CD8-positive, alpha-beta memory T cell (primary cell): ENCODE measurements at places on chromosomes 1 and 21.
A peak's percentile ranks its signal among the peaks of the same experiment; 100 is the strongest.

GRCh38 chr1:167499664-167500101 lies 18.6 kb downstream of the CD247 start:
- no peak for DNase-seq

GRCh38 chr1:65719391-65719790 lies 73.3 kb upstream of the PDE4B start:
- no peak for DNase-seq

GRCh38 chr21:28828021-28828420 lies 164.7 kb downstream of the LTN1 start:
- no peak for DNase-seq

GRCh38 chr1:233960386-233960785 lies 55.9 kb downstream of the SLC35F3 start:
- no peak for DNase-seq

GRCh38 chr1:116806245-116806644 lies 52.0 kb downstream of the CD2 start:
- DNase-seq = no peak

DNA sequence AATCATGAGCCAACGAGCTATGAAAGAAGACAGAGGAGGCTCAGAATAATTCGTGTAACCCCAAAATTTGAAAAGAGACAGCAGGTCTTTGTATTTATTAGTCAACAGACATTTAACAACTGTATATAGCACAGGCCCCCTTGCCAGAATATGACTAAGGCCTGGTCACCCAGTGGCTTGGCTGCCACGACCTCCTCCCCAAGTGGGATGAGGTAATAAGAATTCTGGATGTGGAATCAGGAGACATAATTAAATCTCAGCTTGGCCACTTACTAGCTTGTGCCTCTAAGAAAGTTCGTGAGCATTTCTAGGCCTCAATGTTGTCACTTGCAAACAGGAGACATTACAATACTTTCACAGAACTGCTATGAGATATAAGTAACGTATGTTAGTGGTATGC lies 134.2 kb upstream of the TNFSF4 start:
- DNase-seq = no peak

GRCh38 chr1:38783640-38784229 lies 75.8 kb downstream of the RRAGC start:
- DNase-seq = no peak

GRCh38 chr1:8122477-8123407 lies 96.6 kb upstream of the ERRFI1 start:
- DNase-seq = no peak

DNA sequence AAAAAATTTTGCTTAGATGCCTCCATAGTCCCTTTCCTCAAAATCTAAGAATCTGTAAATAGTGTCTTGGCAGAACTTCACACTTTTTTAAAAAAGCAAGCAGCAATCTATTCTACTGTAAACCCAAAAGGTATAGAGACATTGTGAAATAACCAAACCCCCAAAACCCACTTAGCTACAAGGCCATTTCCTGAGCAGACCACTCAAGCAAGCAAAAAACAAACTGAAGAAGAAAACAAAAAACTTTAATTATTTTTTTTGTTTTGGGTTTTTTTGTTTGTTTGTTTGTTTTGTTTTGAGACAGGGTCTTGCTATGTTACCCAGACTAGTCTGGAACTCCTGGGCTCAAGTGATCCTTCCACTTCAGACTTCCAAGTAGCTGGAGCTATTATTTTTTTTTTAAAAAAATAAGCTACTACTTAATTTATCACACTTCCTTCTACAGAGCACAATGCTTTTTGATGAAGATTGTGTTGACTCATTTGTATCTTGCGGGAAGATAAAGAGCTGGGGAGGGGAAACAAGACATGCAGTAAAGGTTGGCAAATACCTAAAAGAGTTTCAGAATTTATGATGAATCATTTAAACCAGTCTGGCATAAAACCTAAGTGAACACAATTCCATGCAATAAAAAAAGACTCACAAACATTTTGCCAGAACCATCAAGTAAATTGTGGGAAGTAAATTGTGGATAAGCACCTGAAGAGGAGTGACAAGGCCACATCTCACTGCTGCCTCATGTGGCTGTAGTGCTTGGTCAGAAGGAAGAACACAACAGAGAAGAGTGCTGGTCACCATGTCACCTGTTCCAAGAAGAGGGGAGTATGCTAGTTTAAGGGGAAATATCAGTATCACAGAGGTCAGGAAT lies 2.7 kb upstream of the PTPN22 start:
- peak; percentile 52 for DNase-seq

DNA sequence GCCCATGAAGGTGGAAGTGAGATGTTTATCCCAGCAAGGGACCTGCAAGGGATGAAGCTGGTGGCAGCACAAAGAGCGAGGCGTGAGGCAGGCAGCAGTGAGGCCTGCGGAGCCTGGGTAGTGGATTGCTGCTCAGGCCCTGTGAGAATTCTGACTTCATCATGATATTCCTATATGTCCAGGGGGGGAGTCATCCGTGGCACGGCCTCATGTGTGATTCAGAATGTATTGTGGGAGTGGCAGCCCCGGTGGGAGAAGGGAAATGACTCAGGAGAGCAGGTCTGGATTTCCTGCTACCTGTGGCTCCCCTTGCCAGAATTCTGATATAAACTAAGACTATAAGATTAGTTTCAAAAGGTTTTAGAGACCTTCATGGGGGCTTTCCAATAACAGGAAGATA lies 240.9 kb downstream of the CAMTA1 start:
- DNase-seq = no peak

DNA sequence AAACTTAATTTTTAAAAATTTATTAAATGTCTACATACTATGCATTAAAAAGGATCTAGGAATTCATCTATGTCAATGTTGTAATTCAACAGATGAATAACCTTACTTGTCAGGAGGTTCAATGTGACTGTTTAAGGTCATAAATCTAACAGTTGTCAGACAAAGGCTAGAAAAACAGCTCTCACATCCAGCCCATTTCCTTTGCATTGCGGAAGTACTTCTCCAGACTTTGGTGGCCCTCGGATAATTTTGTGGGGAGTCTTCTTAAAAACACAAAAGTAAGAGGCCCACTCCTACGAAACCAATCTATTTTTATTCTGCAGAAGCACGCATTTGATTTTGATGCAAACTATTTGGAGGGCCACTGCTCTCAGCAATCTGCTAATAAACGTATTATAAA lies 122.6 kb upstream of the CHRM3 start:
- DNase-seq = no peak

DNA sequence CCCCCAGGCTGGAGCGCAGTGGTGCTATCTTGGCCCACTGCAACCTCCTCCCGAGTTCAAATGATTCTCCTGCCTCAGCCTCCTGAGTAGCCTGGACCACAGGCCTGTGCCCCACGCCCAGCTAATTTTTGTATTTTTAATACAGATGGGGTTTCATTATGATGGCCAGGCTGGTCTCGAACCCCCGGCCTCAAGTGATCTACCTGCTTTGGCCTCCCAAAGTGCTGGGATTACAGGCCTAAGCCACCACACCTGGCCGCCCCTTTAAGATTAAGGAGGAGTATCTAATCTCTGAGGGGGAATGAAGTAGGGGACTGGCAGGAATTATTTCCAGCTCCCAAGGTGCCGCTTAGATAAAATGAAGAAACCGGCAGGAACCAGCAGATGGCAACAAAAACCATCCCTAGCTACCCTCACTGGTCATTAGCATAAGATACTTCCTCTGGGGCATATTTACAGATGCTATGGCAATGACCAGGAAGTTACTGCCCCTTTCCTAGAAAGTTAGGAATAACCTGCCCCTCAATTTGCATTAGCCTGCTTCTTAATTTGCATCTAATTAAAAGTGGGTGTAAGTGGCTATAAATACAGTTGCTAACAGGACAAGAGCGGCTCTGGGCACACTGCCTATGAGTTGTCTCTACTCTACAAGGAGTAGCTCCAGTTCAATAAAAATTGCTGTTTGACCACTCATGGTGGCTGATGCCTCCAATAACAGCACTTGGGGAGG lies 7.1 kb upstream of the NSUN4 start:
- DNase-seq = no peak

- no peak for DNase-seq
Measured at GRCh38 chr1:209190591-209191261, 392.8 kb upstream of the CAMK1G start.

DNA sequence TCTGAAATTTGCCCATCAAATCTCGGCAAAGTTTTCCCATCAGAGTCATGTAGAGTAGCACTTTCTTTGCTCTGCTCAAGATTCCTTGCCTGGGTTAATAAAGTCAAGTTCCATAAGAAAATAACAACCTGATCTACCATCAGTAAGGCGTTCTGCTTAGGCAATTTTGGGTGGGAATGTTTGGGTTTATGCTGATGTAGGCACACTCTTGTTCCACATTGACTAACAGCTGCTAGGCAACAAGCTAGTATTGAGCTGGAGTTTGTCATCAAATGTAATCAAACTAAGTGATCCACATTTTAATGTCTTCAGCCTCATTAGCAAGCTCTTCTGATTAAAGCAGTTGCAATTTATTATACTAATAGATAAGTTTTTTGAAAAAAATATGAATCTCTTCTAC lies 12.1 kb upstream of the HMCN1 start:
- DNase-seq = no peak

DNA sequence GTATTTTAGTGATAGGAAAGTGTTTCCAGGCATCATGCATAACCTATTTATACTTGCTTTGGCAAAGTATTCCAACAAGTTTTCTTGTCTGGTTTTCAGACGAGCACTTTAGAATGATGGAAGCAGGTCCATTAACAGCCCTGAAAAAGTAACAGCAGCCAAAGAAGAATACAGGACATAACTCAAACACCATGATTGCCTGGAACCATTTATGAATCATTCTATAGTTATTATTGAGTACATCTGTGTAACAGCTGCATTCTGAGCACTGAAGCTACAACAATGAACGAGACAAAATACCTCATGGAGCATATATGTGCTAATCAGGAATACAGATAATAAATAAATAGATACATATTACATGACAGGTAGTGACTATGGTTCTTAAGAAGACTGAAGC lies 12.6 kb downstream of the IL10RB start:
- DNase-seq = no peak

DNA sequence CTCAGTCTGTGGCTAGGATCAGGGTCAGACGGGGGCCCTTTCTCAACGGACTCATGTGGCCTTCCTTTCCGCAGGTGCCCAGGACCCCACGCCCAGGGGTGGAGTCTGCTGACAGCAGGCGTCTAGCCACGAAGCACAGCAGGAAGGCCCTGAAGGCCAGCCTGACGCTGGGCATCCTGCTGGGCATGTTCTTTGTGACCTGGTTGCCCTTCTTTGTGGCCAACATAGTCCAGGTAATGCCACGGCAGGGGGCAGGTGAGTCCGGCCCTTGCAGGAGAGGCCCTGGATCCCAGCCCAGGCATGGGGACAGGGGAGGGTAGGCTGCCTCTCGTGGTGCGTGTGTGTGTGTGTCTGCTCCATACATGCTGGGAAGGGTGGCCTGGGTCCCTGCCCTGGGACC lies 13.8 kb downstream of the HTR6 start:
- DNase-seq = no peak

GRCh38 chr1:229848752-229849677 lies 218.0 kb upstream of the GALNT2 start:
- DNase-seq = no peak

DNA sequence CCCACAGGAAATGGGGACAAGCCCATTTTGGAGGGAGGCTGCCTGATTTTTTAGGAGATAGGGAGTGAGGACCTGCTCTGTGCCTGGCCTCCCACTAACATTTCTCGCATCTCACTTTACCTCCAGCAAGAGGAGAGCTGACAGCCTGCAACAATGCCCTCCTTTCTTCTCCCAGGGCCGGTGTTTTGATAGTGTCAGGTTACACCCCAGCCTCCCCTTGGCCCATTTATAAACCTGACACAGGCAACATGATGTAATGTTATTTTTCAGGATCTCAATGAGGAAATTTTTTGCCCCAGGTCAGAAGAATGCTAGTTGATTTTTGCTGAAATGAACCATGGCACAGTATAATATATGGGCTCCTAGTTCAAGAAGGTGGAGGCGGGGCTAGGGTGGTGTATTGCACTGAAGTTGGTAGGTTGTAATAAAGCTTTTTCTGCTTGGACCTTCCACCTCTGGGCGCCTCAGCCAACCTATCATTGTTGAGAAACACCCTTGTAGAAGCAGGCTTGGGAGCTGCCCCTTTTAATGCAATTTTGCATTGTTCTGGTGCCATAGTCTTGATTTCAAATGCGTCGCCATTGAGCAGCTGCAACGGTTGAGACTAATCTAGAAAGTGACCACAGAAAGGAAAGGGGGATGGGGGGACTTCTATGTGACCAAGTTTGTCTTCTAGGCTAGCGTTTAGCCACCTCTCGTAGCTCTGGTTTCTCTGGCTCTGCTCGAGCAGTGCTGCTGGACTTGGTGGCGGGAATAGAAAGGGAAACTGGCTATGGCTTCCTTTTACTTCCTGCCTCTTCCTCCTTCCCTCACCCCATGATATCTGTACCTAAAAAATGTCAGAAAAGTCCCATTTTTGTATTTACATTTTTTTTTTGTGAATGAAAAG lies 53.0 kb downstream of the PBX1 start:
- no peak for DNase-seq

GRCh38 chr1:109796484-109797302 lies 33.0 kb upstream of the EPS8L3 start:
- no peak for DNase-seq

- DNase-seq = no peak
Measured at GRCh38 chr1:201545851-201546492, 7.0 kb downstream of the NAV1 start.

DNA sequence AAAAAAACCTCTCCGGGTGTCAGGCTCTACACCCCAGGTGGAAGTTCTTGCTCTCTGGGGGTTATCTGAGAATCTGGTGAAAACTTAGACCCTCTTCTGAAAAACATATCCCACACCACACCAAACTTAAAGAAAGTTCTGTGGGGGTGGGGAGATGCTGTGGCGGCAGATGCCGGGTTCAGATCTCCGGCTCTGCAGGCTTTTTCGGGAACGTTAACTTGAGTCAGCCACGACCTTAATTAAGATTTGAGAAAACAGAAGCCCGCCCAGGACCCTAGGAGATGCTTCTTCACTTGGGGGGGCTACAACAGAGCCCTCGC lies 2.3 kb downstream of the RCC2 start:
- no peak for DNase-seq

GRCh38 chr21:25508364-25508763 lies 98.9 kb downstream of the MRPL39 start:
- DNase-seq = no peak

DNA sequence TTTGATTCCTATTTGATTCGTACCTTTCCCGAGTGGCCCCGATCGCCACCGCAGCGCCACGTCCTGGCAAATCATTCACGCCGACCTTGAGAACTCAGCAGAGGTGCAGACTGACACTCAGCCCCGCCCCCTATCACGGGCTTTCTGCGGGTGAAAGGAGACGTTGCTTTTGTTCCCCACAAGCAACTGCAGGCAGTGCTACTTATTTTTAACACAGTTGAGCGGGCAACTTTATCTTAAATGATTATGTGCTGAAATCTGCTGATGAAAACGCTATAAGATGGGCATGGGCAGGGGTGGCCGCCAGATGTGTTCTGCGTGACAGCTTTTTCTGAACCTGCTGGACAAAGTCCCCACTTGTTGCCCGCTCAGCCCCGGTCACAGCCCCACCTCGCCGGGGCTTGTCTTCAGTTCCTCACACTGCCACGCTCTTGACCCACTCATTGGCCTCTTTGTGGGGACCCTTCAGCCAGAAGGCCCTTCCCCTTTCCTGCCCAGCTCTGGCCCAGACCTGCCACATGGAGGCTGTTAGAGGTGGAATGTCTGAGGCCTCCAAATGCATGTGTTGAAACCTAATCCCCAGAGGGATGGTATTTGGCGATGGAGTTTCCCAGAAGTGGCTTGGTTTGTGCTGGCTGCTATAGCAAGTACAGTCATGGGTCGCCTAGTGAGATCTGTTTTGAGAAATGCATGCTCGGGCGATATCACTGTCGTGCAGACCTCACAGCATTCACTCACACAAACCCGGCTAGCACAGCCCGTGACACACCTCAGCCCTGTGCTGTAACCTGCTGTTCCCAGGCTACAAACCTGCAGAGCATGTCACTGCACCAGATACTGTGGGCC lies 15.7 kb upstream of the PDXK start:
- no peak for DNase-seq
